Activated T-helper 17 cell treated with anti-CD3 and anti-CD28 coated beads, Interleukin-2, amount 50 U/mL, for 72 hours (primary cell): ENCODE measurements at places on chromosomes 11 and 22. TPM values are rescaled to one million over a fixed set of nuclear protein-coding genes. Genes with fewer than 3 reads are reported as not detected.
A peak's percentile ranks its signal among the peaks of the same experiment; 100 is the strongest.

C11orf16 gene
- not detected for total RNA-seq

LTBP3 gene
- 54.3 TPM for total RNA-seq

APOBEC3B gene
- total RNA-seq = 33.6 TPM

PI4KA gene
- total RNA-seq = 72.1 TPM

NUMA1 gene
- total RNA-seq = 277 TPM

- ATAC-seq = no peak
Observed at GRCh38 chr11:117421476-117421875, 93.8 kb downstream of the CEP164 start.

DNA sequence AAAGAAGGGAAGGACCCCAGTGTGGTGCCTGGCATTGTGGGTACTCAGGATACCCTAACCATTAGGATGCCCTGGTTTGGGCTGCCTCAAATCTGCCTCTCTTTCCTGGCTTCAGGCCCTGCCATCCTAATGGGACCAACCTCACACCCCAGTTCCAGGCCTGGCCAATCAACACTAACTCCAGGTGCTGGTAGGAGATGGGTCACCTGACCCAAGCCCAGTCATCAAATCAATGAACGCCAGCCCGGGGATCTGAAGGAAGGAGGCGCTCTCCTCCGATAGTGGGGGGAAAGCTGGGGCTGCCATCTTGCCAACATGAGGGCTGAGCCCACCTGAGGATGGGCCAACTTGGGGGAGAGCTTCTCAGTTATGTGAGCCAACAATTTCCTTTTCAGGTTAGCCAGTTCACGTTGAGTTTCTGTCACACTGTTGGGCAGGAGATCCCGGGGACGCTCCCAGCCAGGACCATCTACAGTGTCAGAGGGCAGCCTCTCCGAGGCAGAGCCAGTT is 12.7 kb downstream of the MFNG start:
- no peak for ATAC-seq

DNA sequence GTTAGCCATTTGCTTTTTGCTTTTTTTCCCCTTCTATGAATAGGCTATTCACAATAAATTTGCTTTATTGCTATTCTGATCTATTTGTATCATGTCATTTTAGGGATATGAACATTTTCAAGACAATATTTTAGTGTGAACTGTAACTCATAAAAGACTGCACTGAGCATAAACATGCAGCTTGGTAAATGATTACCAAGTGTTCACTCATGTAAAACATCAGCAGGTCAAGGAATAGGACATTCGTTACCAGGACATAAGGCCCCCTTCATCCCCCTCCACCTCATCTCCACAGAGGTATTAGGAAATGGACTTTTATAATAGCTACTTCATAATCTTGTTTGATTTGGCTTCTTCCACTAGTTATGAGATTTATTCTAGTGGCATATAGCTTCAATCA is 12.4 kb downstream of the NLRP14 start:
- ATAC-seq = no peak

- no peak for ATAC-seq
Observed at GRCh38 chr22:43880541-43880991, 11.2 kb downstream of the PNPLA5 start.

DNA sequence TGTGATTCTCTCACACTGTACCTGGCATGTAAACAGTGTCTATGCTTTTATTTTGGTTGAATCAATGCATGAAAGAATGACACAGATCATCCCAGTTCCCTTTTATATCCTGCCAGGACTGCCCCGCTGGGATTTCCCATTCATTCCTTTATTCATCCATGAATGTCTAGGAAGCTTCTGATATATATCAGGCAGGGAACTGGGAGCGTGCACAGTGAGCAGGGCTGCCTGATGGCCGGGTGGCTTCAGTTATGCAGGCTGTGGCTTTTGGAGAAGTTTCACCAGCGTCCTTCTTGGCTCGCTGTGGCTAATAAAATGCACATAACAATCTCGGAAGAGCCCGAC is 789.0 kb downstream of the TBC1D22A start:
- no peak for ATAC-seq

GRCh38 chr11:27973851-27974536 is 134.0 kb downstream of the KIF18A start:
- no peak for ATAC-seq

GRCh38 chr22:39026509-39027150 is 5.7 kb downstream of the APOBEC3D start:
- no peak for ATAC-seq

DNA sequence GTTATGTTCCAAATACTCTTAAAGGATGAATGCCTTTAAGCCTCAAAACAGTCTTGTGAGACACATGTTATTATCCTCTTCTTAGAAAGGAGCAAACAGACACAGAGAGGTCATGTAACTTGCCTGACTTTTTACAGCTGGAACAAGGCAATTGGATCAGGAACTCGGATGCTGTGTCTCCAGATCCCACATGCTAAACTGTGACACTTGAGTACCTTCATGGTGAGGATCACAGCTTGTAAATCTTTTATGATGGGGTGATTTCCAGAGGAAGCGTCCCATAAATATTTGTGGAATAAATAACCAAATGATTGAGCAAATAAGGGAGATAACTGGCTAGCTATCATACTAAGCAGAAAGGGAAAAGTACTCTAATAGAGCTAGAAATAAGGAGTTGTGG is 171.2 kb downstream of the C11orf91 start:
- ATAC-seq = no peak

GRCh38 chr11:6320411-6321155 is at the start of gene CAVIN3:
Gene CAVIN3 (minus strand): TSS chr11:6320501. CDS start chr11:6320476, 25 bp downstream.
- peak; percentile 73 for ATAC-seq

DNA sequence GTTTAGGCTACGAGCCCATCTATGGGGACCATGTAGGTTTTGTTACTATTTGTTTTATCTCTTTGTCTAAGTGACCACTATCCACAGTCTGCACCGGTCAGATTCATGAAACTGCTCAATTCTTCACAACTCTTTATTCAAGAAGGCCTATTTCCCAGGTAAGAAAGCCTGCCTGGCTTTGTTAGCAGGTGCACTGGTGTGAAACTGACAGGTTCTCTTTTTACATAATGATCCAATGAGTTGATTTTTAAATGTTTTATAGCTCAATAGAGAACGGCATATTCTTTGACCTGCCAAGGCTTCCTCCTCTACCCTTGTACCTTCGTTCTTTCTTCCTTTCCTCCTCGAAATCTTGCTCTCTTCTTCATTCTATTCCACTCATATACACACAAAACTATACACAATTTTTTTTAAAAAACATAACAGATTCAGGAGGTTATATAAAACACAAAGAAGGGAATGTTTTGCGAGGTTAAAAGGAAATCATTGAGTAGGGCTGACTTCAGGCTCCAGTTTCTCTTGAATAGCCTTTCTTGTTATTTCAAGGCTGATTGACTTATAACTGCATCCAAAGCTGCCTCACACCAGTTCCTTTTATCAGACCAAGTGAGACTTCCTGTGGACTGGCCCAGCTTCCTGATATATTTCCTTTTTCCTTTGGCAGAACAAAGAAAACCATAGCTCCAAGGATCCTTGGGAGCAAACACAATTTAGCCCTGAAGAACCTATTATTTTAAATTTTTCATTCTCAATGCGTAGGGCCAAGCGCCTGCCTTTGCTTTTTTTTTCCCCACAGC is 11.4 kb downstream of the FLI1 start:
- ATAC-seq = no peak

GRCh38 chr11:28619846-28620540 is 511.8 kb downstream of the METTL15 start:
- ATAC-seq = no peak

DNA sequence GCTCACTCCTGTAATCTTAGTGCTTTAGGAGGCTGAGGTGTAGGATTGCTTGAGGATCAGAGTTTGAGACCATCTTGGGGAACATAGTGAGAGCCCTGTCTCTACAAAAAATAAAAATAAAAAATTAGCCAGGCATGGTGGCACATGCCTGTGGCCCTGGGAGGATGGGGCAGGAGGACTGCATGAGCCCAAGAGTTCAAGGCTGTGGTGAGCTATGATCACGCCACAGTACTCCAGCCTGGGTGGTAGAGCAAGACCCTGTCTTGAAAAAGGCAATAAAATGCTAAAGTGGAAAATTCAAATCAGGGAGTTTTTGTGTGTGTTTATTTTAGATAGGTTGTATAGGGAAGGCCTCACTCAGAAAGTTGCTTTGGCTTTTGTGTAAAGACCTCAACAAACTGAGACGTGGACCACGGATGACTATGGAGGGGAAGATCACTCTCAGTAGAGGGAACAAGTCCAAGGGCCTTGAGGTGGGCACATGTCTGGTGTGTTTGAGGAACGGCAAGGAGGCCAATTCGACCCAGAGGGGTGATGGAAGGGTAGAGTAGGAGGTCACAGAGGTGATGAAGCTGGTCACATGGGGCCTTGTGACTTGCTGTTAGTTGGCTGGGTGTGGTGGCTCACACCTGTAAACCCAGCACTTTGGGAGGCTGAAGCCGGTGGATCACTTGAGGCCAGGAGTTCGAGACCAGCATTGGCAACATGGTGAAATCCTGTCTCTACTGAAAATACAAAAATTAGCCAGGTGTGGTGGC is 35.7 kb downstream of the WEE1 start:
- no peak for ATAC-seq

GRCh38 chr11:32972781-32973180 is 42.9 kb upstream of the DEPDC7 start:
- ATAC-seq = no peak

GRCh38 chr22:23514322-23515038 is 65.6 kb downstream of the IGLL1 start:
- no peak for ATAC-seq
